ENCODE measurements at places on chromosomes 6 and 20.

GRCh38 chr20:38224531-38224930, 36.0 kb downstream of the KIAA1755 start:
- DNase-seq = no peak

GRCh38 chr20:16216227-16216913, 356.9 kb downstream of the KIF16B start:
- no peak for DNase-seq

- DNase-seq = no peak
Measured at GRCh38 chr6:143531720-143532499, 20.4 kb upstream of the FUCA2 start.

- DNase-seq = no peak
Measured at GRCh38 chr20:52096117-52096516, 95.5 kb downstream of the ZFP64 start.

DNA sequence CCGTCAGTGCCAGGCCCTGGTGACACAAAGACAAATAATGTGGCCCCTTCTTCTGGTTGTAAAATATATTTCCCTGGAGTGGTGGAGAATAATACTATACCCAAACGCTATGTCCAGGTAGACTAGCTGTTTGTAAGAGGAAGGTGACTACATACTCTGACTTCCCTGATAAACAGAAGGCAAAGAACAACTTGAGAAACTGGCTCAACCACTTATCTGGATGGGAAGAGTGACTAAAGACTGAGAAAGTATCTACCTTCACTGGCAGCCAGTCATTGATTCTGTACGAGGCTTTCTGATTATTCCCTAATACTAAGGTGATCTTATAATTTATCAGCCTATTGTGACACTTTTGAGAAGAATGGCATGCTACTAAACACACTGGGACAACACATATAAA, 569.7 kb downstream of the EPHA7 start:
- no peak for DNase-seq

- no peak for DNase-seq
Measured at GRCh38 chr6:6729971-6730370, 141.5 kb downstream of the LY86 start.
